ENCODE measurements at places on chromosomes 5 and 9.

DNA sequence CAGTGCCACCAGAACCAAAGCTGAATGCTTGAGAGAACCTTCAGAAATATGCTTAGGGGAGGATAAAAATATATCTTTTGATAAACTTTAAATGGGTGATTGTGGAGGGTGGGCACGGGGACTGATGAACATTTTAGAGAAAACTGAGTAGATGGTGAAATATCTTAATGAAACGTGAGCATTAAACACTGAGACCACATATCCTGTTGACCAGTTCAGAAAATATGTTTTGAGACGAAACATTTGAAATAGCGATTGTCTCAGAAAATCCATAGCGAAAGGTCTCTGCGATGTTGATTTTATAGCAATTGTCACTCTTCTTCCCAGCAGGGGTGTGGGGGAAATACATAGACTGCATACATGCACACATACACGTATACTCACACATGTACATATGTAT lies 231.0 kb downstream of the ESM1 start:
- DNase-seq, result no peak

- no peak for DNase-seq
Observed at GRCh38 chr5:81767097-81767496, 16.2 kb upstream of the SSBP2 start.

DNA sequence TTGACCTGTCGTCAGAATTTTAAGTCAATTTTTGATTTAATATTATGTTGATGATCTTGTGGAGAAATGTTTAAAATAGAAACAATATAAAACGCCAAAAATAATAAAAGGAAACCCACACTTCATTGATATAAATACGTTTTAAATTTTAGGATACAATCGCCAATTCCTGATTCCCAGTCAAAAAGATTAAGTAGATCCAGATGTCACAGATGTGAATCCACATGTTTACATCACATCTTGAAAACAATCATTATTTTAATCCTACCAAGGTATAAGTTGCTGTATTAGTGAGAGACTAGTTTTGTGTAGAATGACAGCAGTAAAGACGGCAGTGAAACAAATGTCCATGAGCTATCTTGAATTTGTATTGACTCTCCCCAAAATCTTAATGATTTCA lies 4.9 kb downstream of the TAS2R1 start:
- no peak for DNase-seq

GRCh38 chr5:94249430-94249829 lies 369.0 kb downstream of the KIAA0825 start:
- no peak for DNase-seq

DNA sequence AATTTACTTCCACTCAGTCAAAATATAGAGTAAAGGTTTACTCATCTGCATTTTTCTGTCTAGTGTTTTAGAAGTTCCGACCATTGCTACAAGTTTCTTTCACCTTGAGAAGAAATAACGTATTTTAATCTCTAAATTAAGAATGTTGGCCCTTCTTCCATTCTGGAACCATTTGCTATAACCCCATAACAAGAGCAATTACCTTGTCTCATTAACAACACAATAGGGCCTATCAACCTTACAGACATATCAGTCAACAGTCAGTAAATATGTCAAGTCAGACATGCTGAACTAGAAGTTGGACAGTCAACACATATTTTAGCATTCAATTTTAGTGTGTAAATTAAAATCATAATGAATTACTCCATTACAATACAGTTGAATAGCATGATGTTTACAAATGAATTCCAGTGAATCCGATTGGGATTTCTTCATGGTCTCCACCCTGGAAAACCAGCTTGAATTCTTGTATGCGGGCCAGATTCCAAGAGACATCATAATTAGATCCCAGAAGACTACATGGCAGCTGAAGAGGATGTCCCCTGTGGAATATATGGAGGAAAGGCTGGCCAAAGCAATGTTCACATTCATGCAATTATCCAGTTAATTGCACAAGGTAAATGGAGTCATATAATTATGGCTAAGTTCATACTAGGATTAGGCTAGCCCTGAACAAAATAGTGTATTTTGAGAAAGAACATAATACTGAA lies 196.2 kb upstream of the TARS1 start:
- DNase-seq, result no peak

- no peak for DNase-seq
Observed at GRCh38 chr5:115977096-115977495, 14.8 kb downstream of the LVRN start.

Data from cerebellar cortex (tissue), 1 donor.